ENCODE measurements at places on chromosomes 16 and 17.

DNA sequence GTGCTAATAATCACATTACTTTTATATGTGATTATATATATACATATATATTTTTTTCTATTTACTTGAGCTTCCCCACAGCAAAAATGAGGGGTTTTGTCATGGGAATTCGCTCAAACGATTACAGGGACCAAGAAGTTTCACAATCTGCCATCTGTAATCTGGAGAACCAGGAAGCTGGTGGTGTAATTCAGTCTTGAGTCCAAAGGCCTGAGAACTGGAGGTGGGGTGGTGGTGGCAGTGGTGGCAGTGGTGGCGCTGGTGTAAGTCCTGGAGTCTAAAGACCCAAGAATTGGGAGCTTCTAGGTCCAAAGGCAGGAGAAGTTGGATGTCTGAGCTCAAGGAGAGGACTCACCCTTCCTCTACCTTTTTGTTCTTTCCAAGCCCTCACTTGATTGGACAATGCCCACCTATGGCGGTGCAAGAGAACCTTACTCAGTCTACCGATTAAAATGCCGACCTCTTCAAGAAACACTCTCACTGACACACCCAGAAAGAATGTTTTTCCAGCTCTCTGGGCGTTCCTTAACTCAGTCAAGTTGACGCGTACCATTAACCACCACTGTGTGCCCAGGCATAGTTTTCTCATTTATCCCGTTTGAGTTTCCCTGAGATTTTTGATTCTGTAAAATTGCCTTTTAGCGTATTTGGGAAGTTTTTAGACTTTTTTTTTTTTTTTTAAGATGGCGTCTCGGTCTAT lies 31.9 kb downstream of the POLR2A start:
- no peak for DNase-seq

DNA sequence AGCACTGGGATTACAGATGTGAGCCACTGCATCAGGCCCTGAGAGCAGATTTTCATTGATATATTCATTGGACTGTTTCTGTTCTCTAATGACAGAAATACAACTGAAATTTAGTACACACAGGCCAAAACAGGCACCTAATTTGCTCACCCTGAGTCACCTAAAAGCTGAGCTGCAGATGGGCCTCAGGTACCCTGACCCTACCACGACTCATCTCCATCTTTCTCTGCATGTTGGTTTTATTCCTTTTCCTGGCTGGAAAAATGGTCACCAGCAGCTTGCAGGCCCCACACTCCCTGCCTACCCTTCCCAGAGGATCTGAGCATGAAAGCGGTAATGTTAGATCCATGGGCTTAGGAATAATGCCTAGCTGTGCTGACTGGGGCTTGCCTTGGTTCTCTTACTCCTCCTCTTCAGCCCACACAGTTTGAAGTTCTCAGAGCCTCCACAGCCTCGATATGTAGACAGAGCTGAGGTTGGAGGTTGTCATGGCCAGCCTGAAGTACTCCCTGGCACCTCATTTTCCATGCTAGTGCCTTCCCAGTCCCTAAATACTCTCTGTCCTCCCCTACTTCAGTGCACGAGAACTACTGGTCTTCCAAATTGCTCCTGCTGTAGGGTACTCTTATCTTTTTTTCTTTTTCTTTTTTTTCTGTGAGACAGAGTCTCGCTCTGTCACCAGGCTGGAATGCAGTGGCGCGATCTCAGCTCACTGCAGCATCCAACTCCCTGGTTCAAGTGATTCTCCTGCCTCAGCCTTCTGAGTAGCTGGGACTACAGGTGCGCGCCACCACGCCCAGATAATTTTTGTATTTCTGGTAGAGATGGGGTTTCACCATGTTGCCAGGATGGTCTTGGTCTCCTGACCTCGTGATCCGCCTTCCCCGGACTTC lies 51.1 kb downstream of the CENPV start:
- no peak for DNase-seq

DNA sequence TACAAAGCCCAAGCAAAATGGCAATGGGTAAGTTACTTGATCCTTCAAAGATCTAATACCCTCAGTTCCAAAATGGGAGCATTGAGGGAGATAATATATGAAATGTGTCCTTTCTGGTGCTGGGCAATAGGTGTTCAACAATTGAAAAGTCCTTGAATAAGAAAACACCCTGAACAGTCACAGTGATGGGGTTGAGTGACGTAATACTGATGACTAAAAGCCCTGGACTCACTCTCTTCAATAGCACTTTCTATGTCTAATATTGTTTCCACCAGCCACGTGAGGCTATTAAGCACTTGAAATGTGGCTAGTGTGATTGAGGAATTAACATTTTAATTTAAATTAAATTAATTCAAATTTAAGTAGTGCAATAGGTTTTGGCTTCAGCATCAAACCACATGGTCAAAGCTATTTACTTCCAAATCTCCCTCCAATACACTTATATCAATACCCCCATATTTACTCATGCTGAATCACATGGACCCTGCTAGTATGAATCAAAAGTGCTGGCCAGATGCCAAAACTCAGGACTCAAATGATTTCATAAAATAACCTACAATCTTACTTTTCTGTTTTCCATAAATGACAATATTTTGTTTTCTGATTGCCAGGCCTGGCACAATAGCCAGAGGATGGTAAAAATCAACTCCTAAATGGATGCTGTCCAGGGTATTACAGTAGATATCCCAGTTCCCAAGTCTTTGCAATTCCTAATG lies 516.2 kb downstream of the HAPSTR1 start:
- DNase-seq, result no peak

DNA sequence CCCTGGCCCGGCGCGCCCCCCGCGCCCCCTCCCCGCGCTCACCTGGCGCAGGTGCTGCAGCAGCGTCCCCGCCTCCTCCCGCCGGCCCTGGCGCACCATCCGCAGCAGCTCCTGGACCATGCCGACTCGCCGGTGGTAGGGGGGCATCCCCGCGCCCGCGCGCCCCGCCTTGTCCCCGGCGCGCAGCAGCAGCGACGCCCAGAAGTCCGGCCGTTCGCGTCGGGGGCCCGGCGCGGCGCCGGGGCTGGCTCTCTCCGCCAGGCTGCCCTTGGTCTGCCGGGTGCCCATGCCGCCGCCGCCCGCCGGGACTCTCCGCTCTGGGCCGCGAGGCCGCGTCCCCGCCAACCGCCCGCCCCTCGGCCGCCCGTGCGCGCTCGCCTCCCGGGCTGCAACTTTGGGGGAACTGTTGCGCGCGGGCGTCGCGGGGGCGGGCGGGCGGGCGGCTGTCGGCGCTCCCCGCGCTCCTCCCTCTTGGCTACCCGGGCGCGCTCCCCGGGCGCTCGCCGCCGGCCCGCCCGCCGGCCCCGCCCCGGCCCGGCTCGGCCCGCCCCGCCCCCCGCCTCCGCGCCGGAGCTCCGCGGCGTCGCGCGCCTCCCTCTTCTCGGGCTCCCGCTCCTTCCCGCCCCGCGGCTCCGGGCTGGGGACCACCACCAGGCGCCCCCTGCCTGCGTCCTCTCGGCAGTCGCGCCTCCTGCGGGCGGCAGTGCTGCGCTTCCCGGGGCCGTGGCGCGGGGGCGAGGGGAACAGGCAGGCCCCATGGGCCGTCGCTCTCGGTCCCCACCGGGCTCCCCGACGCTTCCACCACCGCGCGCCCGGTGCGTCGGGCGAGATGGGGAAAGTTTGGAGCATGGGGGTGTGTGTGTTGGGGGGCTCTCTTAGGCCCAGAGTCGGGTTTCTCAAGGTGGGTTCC lies at the start of gene LRRC75A:
TSS of gene LRRC75A (minus strand) at position 491 of the 910 bp plus-strand sequence. CDS start at position 288, 203 bp downstream.
- DNase-seq, result peak; percentile 19

GRCh38 chr16:70804153-70804733 lies 3.3 kb upstream of the VAC14 start:
- DNase-seq, result no peak

DNA sequence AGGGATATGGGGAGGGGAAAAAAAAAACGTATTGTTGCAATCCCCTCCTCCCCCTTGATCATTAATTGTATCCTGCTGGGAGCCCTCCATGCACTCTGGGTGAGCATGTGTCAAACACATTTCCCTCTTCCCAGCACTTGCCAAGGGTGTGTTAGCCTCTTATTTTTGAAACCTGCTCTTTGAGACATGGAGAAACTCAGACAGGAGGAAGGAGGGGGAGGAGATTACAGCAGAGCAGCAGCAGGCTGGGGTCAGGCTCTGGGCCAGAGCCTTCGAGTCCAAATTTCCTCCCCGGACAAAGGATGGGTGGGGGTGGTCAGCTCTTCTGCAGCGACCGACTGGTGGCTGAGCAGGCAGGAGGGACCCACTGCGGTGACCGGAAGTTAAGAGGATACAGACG lies 64.7 kb downstream of the SOX9 start:
- DNase-seq, result no peak

DNA sequence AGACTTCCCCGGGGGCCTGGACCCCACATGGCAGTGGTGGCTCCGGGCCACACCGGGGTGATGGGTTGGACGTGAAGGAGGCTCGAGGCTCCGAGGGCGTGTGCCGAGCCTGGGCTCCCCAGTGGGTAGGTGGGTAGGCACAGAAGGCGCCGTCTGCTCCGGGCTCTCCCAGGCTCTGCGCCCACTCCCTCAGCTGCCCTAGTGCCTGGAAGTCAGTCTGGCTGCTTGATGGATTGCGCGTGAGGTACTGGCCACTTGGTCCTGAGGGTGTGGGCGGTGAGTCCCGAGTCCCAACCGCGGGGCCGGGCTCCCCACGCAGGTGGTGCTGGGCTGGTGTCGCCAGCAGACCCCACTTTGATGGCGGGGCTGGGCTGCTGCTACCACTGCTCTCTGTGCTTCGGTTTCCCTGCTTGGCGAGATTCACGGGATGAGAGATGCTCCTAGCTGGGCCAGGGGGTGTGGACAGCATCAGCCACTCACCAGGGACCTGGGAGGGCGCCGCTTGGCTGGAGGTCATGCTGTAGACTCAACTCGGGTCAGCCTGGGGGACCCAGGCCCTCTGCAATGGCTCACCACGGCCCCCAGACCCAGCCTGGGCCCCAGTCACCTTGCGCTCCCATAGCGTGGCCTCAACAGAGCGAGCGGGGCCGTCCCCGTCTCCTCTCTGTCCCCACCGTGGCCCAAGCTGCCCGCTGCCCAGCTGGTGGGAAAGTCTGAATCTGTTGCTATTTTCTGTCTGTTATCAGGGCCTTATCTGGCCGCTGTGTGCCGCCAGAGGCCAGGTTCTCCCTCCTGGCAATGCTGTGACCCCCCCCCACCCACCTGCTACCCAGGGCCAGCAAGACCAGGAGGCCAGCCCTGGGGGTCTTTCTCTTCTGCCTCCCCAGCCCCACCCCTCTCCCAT lies 26.1 kb downstream of the ZFPM1 start:
- DNase-seq, result no peak

DNA sequence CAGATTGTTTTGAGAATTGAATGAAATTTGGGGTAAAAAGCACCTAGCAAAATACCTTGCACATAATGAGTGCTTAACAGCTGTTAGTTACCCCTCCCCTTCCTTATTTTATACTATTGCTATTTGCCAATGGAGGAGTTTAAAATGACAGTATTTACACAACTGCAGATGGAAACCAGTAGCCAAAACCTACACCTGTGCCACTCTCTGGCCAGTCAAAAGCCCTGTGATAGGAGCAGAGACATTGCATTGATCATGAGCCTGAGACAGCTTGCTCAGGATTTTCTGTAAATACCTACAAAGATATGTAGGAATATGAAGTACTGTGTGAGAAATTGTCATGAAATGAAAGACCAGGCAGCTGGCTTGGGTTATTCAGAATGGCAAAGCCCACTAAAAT lies 115.3 kb upstream of the HLF start:
- no peak for DNase-seq

All from NCI-H1048 (cell line).